ENCODE measurements at places on chromosomes 6 and 20.

DNA sequence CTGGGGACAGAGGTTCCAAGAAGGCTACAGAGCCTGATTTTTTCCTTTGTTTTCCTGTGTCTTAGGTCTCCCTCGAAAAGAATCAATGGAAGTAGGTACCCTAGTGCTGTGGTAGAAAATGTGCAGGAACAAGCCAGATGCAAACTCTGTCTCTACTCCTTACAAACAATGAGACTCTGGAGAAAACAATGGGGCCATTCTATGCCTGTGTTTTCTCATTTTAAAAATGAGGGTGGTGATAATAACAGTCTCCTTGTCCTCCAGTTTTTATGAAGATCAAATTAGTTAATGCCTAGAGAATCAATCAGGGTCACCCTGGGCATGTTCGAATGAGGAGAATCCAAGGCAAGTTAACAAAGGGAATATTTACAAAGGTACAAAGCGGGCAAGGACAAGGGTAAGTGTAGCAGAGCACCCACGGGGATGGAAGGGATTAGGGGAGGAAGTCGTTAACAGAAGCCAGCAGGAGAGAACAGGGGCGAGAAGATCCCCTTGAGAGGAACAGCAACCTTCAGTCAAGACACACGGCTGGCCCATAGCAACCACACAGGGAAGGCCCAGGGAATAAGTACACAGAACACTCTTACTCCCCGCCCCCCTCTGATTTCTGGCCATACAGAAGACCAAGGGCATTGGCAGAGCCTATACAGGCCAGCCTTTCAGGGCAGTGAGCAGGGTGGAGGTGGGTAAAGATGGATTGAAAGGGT lies 342.8 kb downstream of the PTPRT start:
- DNase-seq = no peak

DNA sequence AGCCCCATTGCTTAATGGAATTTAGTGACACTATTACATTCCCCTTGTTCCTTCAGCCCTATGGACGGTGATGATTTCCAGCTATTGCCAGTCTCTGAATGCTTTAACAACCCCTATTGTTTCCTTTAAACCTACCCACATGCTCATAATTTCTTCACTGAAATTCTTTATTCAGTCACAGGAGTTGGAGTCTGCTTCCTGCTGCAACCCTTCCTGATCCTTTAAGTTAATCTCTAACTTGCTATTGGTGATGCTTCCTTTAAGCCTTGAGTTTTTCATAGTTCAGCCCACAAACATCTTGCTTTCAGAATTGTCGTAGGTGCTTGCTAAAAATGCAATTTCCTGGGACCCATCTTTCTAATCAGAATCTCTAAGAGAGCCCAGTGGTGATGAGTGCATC lies 66.3 kb upstream of the TNFAIP3 start:
- DNase-seq = no peak

- no peak for DNase-seq
Measured at GRCh38 chr20:31573555-31574321, 31.4 kb upstream of the ID1 start.

DNA sequence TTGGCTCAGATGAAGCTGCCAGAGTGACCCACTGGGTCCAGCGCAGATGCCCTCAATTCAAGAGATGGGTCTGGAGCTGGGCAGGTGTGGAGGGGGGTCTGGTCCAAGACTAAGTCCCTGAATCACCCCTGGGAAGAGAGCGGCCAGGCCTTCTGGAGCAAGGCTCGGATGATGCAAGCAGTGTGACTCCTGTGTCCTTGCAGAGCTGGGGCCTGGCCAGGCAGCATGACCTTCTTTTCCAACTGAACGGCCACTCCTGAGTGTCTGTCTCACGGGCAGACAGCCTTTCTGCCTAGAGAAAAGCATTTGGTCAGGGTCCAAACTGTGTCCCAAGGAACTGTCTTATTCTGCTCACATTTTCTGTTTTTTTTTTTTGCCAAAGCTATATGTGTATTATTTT lies 42.6 kb upstream of the FNDC1 start:
- DNase-seq = no peak

DNA sequence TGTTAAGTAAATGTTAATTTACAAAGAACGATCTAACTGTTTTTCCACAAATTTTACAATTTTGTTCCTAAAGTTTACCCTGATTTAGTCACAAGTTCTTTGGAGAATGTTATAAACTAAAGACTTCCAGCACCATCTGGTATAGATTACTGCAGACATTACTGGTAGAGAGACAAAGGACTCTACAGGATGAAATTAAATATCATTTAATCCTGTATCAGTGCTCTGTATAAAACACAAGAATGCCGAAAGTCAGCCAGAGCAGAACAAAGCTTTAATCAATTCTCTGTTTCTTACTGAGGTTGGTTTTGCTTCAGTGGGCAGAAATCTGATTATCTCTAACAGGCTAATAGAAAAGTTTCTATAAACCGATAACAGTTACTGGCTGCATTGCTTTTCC lies 763.6 kb downstream of the TENT5A start:
- no peak for DNase-seq

- no peak for DNase-seq
Measured at GRCh38 chr6:144110210-144110609, 14.8 kb upstream of the SF3B5 start.

DNA sequence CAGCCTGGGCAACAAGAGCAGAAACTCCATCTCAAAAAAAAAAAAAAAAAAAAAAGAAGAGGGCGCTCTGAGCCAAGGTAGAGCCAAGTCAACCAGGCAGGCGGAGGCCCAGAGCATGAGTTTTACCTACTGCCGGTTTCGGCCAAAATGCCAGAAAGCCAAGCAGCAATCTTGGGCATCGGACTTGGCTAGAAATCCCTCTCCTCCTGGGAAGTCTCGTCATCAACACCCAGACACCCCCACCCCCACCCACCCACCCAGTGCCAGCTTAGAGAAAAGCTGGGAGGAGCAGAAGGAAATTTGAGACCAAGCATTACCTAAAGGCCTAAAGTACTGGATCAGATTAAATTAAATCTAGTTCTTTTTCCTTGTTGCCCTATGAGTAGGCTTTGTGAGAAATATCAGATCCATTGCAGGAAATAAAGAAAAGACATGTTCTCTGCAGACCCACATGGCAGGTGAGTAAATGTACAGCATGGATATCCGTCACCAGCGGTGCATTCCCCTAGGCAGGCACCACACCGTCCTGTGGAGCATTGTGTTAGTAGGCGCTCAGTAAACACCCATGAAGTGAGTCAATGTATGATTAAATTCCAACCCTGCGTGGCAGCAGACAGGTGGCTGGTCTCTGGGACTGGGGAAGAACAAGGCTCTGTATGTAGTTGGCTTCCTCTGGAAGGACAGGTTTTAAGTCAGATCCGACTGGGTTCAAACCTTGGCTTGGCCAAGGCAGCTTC lies 21.0 kb downstream of the RIPOR3 start:
- DNase-seq = no peak

DNA sequence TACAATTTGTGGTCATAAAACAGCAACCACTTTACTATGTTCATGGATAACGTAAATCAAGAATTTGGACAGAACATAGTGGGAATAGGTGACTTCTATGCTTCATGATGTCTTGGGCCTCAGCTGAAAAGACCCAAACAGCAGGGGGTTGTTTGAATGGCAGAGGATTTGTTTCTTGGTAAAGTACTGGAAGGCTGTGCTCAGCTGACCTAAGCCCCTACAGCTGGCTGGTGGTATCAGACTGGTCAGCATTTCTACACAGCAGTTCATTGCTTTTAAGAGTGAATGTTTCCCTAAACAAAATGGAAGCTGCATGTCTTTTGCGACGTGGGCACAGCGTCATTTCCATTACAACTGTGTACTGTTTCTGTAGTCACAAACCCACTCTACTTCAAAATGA lies 148.5 kb upstream of the DEFB112 start:
- no peak for DNase-seq

GRCh38 chr6:18141805-18142590 lies 12.9 kb downstream of the TPMT start:
- DNase-seq = no peak

- no peak for DNase-seq
Measured at GRCh38 chr6:107421696-107422256, 37.6 kb downstream of the PDSS2 start.

DNA sequence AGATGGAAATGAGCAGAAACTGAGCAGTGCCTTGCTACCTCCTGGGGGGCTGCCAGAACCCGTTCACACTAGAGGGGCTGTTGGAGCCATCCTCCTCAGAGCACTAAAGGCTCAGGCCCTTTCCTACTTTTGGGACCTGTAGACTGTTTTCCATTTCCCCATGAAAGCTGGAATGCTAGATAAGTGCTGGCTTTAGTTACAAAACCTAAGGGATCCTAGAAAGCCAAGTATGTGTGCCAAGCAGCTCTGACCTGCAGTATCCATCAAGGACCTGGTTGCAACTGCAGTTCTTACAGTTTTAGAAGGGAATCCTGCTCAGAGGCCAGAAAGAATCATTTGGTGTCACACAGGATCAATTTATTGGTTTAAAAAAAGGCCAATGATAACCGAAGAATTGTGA lies 176.7 kb upstream of the COL21A1 start:
- DNase-seq = no peak

GRCh38 chr20:25470045-25470444 lies 62.6 kb downstream of the GINS1 start:
- DNase-seq = no peak

DNA sequence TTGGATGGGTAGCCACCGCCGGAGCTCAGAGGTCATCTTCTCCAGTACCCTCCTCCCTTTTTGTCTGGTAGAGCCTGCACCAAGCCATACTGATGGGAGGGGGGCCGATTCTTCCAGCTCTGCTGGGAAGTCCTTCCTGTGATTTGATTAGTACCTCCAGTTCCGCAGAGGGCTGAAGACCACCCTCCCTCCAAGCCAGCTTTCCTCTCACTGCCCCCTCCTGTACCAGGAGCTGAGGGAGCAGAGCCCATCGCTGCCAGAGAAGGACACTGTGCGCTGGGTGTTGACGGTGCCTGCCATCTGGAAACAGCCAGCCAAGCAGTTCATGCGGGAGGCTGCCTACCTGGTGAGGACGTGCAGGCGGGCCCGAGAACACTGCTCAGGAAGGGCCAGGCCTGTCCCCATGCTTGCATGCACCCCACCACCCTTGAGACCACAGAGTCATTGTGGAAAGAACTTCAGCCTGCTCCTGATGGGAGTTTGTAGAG lies 13.2 kb downstream of the HSPA12B start:
- DNase-seq = no peak

GRCh38 chr6:158323561-158323958 lies 11.3 kb downstream of the TULP4 start:
- no peak for DNase-seq

- DNase-seq = no peak
Measured at GRCh38 chr6:157552081-157552747, 171.2 kb downstream of the ZDHHC14 start.
